ENCODE measurements at places on chromosomes 7 and 10.

GRCh38 chr10:103712898-103713498 lies 142.4 kb downstream of the SH3PXD2A start:
- peak; percentile 47 for DNase-seq

DNA sequence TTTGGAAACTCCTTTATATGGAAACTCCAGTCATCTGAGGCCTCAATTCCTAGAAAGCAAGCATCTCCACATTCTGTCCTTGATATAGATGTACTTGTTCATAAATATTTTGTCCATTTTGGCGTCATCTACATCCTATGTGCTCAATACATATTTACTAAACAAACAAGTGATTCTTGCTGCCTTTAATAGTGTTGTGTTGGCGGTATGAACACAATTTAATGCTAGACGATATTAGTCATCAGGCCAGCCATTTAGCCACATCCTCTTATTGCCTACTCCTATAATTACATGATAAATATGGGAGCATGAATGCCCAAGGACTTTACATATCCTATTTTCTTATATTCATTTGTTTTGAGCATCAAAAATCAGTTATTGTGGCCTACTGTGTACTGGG lies 18.5 kb upstream of the IFRD1 start:
- DNase-seq, result no peak

DNA sequence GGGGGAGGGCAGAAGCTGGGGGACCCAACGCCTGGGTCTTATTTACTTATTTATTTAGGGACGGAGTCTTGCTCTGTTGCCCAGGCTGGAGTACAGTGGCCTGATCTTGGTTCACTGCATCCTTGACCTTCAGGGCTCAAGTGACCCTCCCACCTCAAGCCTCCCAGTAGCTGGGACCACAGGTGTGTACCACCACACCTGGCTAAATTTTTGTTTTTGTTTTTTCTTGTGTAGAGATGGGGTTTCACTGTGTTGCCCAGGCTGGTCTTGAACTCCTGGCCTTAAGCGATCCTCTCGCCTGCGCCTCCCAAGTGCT lies 1.7 kb upstream of the MOGAT3 start:
- no peak for DNase-seq

DNA sequence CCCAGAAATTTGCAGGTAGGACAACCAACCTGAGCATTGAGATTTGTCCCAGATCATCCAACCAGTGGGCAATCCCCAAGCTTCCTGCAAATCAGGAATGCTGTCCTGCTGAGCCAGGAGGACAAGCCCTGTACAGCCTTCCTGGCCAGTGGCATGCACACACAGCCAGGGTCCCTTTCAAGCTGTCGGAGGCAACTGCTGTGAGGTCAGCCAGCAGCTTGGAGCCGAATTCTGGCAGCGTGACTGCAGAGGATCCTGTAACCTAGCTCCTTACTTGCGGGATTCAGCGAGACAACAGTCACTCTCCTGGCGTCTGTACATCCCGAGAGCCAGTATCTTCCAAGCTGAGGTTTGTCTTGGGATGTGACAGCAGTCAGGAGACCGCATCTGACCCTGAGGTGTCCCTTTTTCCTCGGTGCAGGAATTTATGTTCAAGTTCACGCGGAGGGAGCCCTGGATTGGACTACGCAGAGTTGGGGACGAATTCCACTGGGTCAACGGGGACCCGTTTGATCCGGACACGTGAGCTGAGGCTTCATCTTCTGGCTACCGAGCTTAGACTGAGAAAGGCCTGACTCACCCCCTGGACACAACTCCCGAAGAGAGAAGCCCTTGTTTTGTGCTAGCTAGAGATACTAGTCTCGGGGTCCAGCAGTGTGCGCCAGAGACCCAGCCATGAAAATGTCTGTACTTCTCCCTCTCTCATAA lies 18.3 kb downstream of the CLEC2L start:
- no peak for DNase-seq

DNA sequence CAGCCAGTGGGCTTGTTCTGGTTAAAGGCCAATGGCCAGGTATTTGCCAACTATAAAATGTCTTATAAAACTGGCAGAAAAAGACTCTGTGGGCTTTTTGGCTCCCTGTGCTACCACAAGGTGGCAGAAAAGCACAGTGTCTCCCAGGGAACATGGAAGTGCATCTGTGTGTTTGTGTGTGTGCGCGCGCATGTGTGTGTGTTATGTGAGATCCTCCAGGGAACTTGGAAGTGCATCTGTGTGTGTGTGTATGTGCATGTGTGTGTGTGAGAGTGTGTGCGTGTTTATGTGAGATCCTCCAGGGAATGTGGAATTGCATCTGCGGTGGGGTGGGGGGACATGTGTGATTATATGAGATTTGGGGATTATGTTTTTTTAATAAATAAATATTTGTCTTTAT lies 30.2 kb upstream of the ABI1 start:
- peak; percentile 41 for DNase-seq
